ENCODE measurements at places on chromosomes 6 and 20.

DNA sequence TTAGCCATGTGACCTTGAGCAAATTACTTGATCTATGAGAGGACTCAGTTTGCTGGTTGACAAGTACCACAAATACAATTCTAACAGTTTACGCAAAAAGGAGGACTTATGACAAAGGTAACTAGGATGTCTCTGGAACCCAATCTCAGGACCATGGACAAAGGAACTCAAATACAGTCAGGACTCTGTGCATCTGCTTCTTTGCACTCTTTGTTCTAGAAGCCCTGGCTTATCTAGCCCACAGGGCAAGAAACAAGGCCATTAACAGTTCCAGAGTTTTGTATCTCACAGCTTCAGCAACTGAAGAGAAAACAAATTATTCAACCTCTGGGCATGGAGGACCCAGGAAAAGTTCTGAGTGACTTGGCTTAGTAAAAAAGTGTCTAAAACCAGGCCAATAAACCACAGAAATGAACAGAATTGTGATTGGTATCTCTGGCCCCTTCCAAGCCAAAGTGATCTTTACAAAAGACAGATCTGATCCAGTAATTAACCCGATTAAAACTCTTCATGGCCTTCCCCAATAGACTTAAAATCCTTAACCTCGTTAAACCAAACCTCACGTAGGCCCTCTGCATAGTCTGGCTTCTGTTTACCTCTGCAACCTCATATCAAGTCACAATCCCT is 5.9 kb downstream of the WASF1 start:
- no peak for DNase-seq

DNA sequence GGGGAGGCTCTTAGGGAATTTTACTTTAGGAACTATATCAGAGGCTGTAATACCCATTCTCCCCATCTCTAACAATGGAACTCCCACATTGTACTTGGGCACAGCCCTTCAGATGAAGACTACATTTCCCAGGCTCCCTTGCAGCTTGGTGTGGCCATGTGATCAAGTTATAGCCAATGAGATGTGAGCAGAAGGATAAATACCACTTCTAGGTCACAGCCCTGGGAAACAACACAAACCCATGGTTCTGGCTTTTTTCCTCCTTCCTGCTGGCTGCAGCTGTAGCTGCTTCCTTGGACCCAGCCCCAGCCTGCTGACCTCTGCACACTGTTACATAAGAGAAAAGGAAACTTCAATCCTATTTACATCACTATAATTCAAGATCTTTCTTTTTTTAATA is 445.9 kb upstream of the JARID2 start:
- no peak for DNase-seq

DNA sequence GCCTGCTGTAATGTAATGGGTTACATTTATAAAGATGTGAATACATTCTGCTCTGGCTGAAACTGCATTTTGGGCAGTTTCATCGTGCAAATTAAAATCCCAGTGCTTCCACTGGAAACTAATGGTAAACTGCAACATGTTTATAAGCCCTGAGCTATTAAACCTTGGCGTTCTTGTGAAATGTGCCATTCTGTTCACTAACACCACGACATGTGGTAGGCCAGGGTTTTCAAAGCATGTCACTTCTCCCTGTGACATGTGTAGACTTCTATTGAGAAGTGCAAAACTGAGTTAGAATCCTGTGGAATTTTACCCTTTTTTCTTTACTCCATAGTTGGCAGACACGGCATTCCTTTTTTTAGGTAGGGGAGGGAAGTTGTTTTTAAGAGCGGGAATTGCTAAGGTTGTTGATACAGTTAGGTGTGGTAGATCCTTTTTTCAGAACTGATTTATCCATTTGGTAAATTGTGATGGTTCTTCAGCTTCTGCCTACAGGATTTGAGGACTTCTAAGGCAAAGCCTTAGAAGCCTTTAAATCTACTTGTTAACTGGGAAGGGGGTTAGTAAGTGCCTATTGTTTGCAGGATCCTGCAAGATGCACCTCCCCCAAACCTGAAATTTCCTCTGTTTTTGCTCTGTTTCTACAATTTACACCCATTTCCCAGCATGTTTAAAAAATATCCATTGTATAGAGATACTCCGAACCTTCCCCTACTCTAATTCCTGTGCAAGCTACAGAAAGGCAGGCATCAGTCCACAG is 4.2 kb downstream of the SASH1 start:
- DNase-seq: no peak

GRCh38 chr6:117990151-117990550 is 83.1 kb downstream of the SLC35F1 start:
- no peak for DNase-seq

GRCh38 chr6:142339968-142340658 is 38.3 kb downstream of the ADGRG6 start:
- DNase-seq: no peak

GRCh38 chr20:57883761-57884160 is 173.9 kb upstream of the PMEPA1 start:
- DNase-seq: peak; percentile 25

DNA sequence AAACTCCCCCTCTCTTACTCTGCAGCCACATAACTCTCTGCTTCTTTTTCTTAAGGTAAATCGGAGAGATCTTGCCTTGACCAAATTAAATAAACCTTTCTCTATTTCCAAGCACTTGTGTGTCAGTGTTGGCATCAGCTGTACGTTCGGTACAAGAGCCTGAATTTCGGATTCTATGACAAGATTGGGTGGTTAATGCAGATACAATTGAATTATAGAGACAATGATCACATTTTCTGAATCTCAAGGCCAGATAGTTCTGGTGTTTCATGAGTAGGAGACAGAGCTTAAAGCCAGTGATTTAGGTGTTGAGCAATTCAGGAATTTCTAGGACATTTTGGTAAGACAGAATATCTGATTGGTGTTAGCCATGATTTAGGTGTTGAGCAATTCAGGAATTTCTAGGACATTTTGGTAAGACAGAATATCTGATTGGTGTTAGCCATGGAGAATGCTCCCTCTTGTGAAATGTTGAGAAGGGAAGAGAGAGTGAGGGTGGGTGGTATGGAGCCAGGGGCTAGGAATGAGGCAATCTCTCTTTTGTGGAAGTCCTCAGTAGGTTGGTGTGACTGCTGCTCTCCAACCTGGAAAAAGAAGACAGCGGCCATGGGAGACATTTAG is 5.1 kb downstream of the SPINT3 start:
- DNase-seq: no peak

DNA sequence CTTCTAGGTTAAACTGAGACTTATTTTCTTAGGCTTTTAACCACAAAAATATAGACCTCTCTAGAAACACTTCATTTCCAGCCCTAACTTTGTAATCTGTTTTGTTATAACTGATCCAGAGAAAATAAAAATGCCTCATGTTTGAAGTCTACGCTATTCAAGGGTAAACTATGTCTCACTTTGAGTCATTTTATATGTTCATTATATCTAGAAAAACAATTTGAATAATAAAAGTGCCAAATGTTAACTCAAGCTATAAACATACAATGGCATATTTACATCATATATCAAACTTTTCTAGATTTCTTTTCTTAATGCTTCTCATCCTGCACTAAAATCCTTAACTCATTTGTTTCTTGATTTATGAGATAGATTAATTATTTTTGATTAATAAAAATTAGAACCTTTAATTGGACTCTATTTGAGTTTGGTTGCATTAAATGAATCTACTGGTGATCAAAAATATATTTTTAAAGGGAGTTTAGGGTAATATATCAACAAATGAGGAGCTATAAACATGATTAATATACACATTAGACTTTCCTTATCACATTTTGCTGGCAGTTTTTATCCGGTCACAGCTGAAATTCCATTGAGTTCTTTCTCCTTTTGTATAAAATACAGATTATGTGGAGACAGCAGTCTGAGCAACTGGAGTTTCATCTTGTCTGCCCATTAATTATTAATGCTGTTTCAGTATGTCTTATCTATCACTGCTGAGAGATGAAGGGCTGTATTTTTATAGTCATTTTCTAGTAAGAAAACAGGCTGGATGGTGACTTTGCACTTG is 246.5 kb downstream of the TBX18 start:
- DNase-seq: no peak

GRCh38 chr6:26286168-26286877 is 78.7 kb upstream of the BTN3A2 start:
- DNase-seq: no peak

DNA sequence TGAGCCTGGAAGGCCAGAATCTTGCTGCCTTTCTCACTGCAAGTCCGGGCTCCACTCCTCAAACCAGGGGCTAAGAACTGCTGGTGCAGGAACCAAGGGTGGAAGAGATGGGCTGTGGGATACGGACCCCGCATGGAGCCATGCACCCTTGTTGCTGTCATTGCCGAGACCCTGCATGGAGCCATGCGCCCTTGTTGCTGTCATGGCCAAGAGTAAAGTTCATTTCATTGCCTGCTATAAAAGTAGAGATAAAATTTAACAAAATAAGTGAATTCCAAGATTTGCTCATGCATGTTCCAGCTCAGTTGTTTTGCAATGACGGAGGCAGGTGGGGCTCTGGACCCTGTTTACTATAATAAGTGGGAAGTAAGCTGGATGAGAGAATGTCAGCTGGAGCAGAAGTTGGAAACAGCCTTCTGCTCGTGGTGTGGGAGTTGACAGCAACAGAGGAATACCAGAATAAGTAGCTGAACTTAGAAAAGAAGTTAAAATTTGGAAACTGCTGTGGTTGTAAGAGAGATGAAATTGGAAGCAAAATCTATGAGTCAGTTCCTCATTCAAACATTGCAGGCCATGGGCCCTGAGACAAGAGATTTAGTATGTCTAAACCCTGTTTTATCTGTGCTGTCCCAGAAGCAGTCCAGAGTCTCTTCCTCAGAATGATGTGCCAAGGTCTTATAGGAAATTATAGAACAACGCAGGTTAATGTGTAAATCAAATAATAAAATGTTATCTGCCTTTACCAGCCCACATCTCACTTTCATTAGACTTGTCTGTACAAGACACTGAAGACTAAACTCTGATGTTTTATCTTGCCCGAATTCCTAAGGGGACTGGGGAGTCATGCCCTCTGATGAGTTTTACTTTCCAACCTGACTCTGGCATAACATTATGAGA is 15.8 kb upstream of the THBS2 start:
- DNase-seq: no peak

DNA sequence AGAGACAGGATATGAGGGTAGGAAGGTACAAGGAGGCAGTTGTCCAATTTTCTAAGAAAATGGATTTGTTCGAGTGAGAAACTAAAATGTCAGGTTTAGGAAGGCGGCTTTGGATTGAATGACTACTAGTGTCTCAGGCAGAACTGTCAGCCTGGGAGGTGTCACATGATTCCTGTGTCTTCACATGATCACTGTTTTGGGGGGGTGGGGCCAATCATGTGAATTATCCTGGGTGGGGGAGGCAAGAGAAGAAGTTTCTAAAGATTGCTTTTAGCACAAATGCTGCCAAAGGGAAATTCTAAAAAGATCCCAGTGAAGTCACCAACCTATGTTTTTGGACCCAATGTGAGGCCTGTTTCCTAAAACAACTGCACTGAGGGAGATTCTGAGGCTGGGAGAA is 2.3 kb downstream of the SIRPA start:
- DNase-seq: no peak

DNA sequence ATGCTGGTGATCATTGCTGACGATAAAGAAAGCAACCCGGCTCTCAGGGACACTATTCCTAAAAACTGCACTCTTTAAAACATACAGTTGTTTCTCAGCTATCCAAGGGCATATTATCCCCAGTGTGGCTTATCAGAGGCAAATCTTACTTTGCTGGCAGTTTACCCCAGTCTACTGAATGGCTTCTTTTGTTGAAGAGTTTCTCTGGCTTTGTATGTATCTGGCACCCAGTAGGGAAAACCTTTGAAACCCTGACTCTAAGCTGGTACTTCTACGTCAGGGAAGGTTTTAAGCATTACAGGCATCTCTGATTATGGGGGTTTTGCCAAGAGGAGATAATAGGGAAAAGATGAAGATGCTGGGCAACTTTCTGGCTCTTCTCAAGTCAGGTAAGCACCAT is 637.6 kb upstream of the CHD6 start:
- DNase-seq: no peak

All from SJSA1 (cell line).